ENCODE measurements at places on chromosomes 12 and 14.

- no peak for DNase-seq
Measured at GRCh38 chr12:47068539-47068938, 10.9 kb upstream of the PCED1B start.

DNA sequence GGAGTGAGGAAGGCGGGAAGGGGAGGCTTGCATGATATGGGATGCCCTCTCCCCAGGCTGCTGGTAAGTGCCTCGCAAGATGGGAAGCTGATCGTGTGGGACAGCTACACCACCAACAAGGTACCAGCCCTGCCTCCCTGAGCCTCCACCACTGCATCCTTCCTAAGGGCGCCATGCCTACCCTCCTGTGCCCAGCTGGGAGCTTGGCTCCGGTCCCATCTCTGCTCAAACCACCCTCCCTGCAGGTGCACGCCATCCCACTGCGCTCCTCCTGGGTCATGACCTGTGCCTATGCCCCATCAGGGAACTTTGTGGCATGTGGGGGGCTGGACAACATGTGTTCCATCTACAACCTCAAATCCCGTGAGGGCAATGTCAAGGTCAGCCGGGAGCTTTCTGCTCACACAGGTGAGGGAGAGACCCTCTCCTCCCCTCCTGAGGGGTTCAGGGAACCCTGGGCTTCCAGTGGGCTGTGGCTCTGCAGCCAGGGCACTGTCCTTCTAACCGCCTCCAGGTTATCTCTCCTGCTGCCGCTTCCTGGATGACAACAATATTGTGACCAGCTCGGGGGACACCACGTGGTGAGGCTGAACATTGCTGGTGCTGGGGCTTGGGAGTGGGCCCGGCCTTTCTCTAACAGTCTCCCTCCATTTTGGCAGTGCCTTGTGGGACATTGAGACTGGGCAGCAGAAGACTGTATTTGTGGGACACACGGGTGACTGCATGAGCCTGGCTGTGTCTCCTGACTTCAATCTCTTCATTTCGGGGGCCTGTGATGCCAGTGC is 2.6 kb downstream of the GNB3 start:
- DNase-seq: no peak

DNA sequence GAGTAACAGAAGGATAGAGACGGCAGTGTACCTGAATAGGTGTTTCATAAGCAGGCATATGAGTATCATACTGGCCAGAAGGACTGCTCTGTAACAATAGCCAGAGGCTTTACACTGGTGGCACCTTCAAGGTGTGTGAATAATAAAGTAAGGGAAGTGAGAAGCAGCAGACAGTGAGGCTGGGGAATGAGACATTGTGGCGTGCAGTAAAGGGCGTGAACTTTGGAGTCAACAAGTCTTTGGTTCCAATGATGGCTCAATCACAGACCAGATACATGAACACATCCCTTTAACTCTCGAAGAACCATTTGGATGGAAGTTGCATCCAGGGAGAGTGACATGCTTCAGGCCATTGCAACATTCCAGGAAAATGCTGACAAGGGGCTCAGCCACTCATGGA is 32.0 kb upstream of the CCND2 start:
- no peak for DNase-seq

- no peak for DNase-seq
Measured at GRCh38 chr12:32419520-32419960, 20.2 kb downstream of the FGD4 start.

DNA sequence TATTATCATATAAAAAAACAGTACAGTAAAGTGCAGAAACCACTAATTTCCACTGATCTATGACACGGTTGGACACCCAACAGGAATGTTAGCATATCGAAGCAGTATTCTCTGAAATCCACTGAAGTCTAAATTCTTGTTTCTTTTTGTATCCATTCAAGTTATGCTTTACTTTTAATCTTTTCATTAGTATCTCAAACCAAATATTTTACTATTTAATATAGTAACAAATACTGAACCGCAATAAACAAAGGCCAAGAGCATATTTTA is 41.1 kb downstream of the ATXN2 start:
- no peak for DNase-seq

- DNase-seq: no peak
Measured at GRCh38 chr12:1917172-1918070, 1.0 kb downstream of the CACNA2D4 start.

- no peak for DNase-seq
Measured at GRCh38 chr14:69335371-69335771, 62.7 kb downstream of the ERH start.

GRCh38 chr12:78004249-78005093 is 173.8 kb downstream of the NAV3 start:
- no peak for DNase-seq

DNA sequence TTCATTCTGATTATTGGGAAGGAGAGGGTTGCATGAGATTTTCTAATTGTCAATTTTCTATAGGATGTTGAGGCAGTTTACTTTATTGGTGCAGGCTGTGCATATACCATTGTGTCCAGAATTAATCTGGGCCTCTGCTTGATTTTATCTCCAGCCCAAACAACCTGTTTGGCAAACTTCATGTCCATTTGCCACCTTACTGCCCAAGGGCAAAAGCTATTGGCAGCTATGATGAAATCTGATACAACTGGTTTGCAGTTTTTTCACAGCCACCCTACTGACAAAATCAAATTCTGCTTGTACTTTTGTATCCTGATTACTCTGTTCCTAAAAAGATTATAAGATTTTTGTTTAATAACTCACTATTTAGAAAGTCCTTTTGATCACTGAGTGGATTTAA is 789.2 kb upstream of the FBXO33 start:
- no peak for DNase-seq

DNA sequence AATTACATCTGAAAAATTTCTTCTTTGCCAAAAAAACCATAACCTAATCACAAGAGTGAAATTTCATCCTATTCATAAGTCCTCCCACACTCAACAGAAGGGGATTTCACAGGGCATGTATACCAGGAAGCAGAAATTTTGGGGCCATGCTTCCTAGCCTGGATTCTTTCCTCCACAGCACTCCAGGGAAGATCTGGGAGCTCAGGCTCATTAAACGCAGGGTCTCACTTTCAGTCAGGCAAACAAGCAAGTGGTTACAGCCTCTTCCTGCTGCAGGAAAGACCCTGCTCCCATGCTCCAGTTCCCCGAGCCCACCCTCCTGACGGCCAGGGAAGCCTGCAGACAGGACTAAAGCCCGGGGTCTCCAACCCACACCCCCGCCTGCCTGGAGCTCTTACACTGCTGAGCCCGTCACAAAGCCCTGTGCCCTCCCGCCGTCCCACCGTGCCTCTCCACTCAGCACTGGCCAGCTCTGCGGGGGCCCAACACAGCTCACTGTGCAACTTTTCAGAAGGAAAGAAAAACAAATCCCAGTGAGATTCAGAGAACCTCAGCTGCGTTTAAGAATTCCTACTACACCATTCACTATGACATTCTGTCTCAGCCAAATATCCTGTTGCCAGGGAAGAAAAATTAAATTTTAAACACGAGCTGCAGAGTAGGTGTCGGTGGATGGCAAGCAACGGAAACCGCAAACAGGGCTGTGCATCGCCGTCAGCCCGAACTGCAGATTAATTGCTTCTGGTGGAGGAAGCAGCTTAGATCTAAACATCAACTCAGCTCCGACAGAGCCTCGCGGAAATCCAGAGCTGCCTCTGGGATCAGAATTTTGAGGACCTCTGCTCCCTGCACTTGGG is 106.7 kb upstream of the SFSWAP start:
- peak; percentile 43 for DNase-seq

GRCh38 chr12:28027947-28028724 is 55.6 kb upstream of the PTHLH start:
- no peak for DNase-seq

- DNase-seq: no peak
Measured at GRCh38 chr12:11016937-11017336, 5.5 kb downstream of the TAS2R19 start.

DNA sequence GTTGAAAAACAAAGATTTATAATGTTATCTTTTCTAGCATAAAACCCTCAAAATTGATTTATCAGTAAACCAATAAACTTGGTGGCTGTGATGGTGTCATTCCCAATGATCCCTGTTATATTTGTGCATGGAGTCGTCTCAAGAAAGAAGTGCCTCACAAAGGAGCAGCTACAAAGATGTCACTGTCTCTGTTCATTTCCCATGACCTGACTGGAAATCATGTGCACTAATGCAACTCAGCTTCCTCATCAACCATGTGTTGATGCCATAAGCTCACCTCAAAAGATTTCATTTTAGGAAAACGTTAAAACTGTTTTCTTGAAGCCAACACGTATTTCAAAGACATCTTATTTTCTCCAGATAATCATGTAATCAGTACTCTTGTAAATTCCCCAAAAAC is 28.8 kb downstream of the CLEC1A start:
- DNase-seq: no peak
